Muscle of arm (tissue), 14 donors: ENCODE measurements at places on chromosomes 4 and X.
A peak's percentile ranks its signal among the peaks of the same experiment; 100 is the strongest.

DNA sequence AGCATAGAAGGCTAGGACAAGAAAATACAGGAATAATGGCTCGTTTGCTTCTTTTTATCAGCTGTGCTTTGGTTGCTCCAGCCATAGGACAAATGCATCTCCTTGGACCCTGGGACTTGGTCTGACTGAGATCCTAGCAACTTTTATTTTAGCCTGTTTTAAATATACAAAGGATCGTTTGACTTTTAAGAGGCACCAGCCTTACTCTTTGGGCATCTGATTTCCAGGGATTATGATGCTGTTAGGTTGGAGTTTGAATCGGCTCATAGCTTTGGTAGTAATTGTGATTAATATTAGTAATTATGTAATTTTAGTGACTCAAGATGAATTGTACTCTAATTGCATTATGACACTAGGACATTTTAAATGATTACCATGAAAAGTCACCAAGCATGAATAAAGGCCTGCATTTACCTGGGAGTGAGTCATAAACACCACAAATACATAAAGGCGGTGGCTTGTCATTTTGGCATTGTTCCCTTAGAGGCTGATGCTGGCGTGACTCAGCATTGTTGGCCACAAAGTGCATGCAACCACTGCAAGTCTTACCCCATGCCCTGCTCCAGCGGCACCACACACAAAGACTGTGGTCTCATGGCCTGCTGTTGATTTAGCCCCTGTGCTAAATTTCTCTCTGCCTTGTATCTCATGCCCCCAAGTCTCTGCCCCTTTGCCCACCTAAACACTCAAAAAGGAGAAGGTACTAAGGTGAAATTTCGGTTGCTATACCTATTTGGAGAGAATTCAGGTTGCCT lies 12.4 kb downstream of the GPAT3 start:
- no peak for DNase-seq

GRCh38 chr4:78656968-78657445 lies 105.4 kb downstream of the ANXA3 start:
- DNase-seq: no peak

- no peak for DNase-seq
Measured at GRCh38 chr4:18754180-18754579, 732.6 kb upstream of the LCORL start.

DNA sequence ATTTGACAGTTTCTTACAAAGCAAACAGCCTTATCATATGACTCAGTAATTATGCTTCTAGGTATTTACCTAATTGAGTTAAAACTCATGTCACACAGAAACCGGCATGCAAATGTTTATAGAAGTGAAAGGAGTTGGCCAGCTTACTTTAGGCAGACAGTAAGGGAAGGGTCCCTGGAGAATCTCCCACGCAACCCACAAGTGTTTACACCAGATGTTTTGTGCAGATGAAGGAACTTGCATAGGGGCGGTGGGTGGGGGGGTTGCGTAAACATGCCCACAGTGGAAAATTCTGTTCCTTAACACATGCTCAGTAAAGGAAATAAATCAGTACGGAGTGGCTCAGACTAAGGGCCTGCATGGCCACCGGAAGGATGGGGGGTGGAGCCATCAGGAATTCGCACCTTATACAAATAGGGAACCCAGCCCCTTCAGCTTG lies 330.5 kb upstream of the AADAT start:
- DNase-seq: no peak

DNA sequence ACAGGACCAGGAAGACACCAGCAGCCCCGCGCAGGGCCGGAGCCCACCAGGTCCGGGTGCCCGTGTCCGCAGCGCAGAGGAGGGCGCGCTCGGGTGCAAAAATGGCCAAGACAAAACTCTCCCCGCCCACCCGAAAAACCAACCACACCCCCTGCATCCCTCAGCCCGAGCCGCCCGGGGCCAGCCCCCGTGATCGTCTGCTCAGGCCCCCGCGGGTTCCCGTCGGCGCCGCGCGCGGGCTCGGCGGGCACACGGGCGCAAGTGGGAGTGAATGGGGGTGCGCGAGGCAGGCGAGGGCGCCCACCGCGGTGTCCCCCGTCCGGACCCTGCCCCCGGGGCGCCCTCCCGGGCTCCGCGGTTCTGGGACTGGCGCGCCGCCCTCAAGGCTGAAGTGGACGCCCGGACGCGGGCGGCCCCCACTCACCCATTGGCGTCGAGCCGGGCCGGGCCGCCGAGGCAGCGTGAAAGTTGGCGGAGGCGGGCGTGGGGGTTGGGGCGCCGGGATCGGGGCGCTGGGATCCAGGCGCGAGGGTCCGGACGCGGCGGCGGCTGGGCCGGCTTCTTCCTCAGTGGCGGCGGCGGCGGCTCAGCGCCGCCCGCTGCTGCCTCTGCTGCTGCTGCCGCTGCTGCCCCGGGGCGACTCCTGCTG lies 393 bp downstream of the SH3KBP1 start:
- no peak for DNase-seq

- peak; percentile 80 for DNase-seq
Measured at GRCh38 chr4:153233761-153234371, 29.6 kb downstream of the TRIM2 start.

DNA sequence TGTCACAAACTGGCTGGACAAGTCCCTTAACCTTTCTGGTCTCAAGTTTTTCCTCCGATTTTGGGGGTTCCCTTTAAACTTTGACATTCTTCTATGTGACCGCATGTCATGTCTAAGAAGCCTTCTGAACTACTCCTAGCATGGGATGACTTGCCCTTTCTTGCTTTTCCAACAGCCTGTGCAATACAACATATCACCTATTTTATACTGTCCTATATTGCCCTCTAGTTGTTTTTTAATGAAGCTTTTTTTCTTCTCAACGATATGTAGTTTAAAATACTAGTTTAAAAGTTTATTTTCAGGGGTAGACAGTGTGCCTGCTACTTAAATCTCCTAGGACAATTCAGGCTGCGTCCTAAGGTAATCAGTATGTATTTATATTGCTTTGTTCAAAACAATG lies 1.0 kb upstream of the IGBP1 start:
- no peak for DNase-seq

DNA sequence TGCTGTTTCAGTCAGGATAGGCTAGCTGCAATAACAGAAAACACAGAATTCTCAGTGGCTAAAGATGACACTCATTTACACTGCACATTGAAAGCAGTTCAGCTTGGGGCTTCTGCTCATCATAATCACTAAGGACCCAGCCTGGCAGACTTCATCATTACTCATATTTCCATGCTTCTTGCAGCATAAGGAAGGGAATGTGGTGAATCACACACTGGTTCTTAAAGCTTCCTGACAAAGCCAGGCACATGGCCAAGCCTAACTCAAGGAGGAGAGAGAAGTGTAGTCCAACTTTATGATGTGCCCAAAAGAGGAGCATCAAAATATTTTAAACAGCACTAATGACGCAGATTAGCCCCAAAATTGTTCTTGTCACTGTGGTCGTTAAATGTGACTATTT lies 186.5 kb downstream of the BANK1 start:
- peak; percentile 64 for DNase-seq

DNA sequence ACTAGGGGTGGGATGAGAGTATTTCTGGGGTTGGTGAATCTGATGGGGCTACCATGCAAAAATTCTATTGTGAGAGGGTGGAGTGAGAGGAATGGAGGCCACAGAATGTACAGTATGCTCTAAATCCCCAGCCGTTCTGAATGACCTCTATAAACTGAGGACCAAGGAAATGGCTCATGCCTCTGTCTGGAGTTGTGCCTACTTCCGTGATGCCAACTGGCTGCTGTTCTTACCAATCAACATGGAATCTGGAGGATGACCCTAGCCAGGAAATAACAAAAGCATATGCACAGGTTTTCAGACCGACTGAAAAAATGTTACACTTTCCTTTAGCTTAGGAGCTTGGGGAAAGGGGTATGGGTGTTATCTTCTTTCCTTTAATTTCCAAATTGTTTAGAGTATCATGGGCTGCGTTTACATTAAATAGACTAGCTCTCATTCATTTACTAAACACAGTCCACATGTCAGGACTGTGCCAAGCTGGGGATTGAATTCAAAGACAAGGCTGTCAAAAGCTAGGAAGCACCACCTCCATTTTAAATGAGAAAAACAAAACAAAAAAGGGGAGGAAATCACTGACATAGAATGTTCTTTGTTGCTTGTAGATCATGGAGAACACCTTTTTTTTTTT lies 20.2 kb upstream of the CCKAR start:
- no peak for DNase-seq

- DNase-seq: no peak
Measured at GRCh38 chr4:73391774-73392173, 12.3 kb upstream of the ALB start.

DNA sequence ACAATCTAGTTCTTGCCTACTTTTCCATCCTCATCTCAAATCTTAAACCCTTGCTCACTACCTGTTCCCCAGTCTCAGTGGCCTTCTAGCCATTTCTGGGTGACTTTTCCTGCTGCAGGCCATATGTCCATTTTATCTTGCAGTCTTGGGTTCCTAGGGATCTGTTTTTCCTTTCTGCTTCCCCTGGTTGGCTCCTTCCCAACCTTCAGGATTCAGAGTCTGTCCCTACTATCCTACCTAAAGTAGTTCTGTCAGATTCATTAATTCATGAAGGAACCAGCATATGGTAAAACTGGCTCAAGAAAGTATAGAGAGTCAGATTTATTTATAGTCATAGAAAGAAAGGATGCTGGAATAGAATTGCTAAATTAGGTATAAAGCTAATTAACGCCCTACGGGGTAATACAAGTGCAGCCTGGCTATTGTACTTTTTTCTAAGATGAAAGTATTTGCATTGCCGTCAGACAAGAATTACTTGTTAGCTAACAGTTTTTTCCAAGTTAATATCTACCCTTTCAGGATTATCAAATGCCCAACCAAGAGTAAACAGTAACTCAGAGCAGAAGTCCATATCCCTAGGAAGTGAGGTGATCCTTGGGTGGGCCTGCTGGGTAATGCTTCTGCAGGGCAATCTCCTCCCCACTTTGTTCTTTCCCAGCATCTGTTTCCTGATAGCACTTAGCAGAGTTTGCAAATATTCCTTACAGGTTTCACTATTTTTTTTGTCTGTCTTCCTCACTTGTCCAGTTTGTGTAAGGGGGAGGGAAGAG lies 63.6 kb downstream of the REPS2 start:
- no peak for DNase-seq

- peak; percentile 63 for DNase-seq
Measured at GRCh38 chr4:120922381-120923206, at the start of gene PRDM5. TSS of gene PRDM5 (minus strand) at chr4:120922726. CDS start at chr4:120922608, 118 bp downstream.

- DNase-seq: no peak
Measured at GRCh38 chrX:110417128-110417527, 58.5 kb downstream of the RTL9 start.

GRCh38 chr4:141056473-141056872 lies 76.8 kb downstream of the RNF150 start:
- DNase-seq: no peak

- no peak for DNase-seq
Measured at GRCh38 chr4:136442447-136442846, 1089.8 kb downstream of the PCDH18 start.

GRCh38 chr4:19534159-19534558 lies 717.5 kb upstream of the SLIT2 start:
- DNase-seq: peak; percentile 18

DNA sequence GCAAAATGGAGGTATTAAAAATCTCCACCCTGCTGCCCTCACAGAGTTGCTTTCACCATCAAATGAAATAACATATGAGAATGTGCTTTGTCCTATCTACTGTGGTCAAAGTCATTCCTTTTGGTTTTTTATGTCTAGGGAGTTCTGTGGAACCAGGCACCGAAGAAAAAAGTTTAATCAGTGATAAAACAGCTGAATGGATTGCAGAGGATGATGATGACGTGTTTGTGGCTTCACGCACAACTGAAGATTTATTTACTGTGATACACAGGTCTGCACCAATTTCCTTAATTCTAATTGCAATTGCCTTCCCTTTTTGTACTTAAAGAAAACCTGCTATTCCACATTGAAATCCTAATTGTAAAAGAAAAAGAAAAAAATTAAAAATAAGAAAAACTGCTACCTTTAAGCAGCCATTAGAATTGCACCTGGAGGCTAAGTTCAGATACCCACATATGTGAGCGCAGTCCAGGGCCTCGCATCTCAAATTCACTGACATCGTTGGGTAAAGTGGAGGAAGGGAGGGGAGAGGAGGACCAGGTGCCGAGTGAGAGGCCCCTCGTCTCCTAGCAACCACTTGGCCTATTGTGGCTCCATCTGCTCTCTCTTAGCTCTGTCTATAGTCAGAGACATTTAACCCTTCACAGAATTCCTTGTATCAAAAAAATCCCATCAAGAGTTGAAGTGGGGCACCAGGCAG lies 10.5 kb upstream of the RTL5 start:
- DNase-seq: peak; percentile 76

DNA sequence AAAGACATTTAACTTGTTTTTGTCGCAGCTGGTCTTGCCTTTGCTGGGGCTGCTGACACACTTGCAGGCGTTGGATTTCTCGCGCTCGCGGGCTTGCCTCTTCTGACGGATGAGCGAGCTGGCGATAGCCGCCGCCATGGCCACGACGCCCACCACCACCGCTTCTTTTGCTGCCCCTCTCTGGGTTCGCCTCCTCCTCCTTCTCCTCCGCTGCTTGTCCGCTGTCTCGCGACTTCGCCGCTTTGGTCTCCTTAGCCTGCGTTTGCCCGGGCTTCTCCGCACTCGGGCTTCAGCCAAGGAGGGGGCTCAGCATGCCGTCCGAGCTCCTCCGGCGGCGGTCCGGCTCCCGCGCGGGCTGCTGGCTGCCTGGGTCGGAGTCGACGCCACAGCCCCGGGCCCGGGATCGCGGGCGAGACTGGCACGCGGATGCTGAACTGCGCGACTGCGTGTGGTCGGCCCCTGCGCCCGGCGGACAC lies 613 bp downstream of the FGF13 start:
- peak; percentile 19 for DNase-seq

DNA sequence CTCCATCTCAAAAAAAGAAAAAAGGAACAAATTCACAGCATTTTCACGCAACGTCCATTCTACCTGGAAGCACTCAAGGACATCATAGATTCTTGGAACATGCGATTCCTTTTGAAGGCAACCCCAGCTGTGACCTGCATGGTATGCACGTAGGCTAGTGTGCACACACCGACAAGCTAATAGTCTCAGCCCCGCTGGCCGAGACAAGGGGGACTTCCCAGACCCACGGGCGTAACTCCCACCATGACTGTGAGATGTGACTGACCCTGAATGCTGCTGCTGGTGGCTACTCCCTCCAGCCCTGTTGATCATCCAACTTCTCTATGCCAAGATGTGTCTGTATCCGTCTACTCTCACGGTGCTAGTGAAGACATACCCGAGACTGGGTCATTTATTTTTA lies 78.3 kb downstream of the CRLF2 start:
- no peak for DNase-seq

DNA sequence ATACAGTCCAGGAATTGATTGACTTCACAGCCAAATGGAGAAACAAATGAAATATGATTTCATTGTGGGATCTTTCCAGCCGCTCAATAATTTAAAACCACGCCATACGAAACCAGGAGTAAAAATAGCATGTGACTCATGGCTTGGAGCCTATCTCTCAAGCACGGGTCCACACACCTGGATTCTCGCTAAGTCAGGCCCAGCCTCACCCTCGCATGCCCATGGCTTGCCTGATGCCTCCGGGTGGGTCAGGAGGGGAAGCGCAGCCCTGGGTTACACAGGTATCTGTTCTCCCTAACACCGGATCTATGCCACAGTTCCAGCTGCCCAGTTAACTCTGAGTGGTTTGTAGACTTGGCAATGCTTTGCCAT lies 5.6 kb upstream of the ABLIM2 start:
- DNase-seq: no peak
